ENCODE measurements at places on chromosomes 6 and 20. TPM values are rescaled to one million over a fixed set of nuclear protein-coding genes. Genes with fewer than 3 reads are reported as not detected.
A peak's percentile ranks its signal among the peaks of the same experiment; 100 is the strongest.

Gene SLC22A16
- total RNA-seq, result 1.1 TPM

- no peak for DNase-seq
Observed at GRCh38 chr20:62884556-62884955, 22.9 kb upstream of the TCFL5 start.

DNA sequence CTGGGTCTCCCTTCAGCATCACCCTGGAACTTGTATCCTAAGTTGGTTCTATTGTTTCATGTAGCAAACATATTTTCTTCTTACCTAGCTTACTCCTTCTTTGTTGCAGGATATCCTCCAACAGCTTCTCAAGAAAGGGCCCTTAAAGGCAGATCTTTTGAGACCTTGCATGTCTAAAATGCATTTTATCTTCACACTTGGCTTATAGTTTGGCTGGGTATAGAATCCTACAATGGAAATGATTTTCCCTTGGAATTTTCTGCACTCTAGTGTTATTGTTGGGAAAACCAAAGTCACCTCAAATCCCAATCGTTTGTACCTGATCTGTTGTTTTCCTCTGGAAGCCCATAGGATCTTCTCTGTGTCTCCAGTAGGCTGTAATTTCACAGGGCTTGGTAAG lies 12.1 kb upstream of the TGM6 start:
- no peak for DNase-seq

DNA sequence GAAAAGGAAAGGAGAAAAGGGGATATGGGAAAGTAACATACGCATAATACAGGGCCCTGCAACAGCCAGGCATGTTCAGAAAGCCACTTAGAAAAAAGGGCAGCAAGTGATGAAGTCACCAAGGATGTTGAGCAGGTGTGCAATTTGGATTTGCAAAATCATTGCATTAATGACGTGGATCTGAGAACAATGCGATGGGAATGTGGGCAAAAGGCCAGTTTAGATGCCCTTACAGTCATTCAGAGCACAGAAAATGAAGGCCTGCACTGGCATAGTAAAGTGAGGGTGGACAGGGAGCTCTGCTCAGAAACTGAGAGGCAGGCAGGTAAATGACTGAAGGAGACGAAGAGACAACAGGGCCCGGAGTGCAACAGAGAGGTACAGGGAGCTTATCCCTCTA lies 123.7 kb upstream of the NHSL1 start:
- DNase-seq, result no peak

Gene ARMC2
- 2.5 TPM for total RNA-seq

- DNase-seq, result no peak
Observed at GRCh38 chr20:36441416-36441815, 99.9 kb upstream of the MYL9 start.

Gene UBE3D
- total RNA-seq, result 3.8 TPM

- no peak for DNase-seq
Observed at GRCh38 chr6:44452725-44453124, 65.2 kb downstream of the CDC5L start.

Gene WFDC9
- total RNA-seq, result not detected

Gene ILRUN
- total RNA-seq, result 48.5 TPM

Gene SAMD5
- total RNA-seq, result 13.8 TPM

Gene MATN4
- 0.47 TPM for total RNA-seq

Gene CCDC170
- total RNA-seq, result 0.77 TPM

Gene EDN1
- 16.2 TPM for total RNA-seq

GRCh38 chr6:135675862-135676261 lies 175.6 kb upstream of the PDE7B start:
- DNase-seq, result no peak

- no peak for DNase-seq
Observed at GRCh38 chr20:41167481-41168253, 30.3 kb downstream of the PLCG1 start.

Gene GPR63
- total RNA-seq, result 0.96 TPM

DNA sequence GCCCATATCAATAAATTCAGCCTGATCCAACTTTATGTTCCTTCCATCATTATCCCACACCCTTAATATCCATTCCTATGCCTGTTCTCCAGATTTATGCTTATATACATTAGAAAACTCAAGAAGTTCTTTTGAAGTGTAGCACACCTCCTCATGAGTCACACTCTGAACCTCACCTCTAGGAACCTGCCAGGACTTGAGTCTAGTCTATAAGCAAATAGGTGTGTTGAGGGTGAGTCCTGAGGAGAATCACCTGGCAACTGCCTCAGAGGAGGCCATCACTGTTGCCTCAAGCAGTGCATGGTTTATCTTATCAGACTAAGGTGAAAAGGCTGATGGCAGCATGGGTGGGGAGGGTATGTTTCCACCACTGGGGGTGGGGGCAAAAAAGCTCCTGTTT lies 496.7 kb downstream of the C6orf118 start:
- no peak for DNase-seq

Gene CNKSR3
- 13.1 TPM for total RNA-seq

DNA sequence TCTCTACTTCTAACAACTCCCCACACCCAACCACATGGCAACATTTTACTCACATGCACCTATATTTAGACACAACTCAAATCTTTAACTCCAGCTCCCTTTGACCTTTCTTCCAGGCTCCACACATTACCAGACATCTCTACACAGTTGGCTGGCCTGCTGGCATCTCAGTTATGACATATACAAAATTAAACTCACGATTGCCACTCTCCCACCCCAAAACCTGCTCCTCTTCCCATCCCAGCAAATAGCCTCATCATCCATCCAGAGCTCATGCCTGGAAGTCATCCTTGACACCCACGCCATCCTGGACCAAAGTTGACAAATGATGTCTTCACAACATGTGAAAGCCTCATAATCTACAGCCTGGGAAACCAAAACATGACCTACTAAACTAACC lies 176.6 kb downstream of the PKHD1 start:
- no peak for DNase-seq

Gene BPIFA1
- total RNA-seq, result not detected

- no peak for DNase-seq
Observed at GRCh38 chr20:3082306-3082951, 2.1 kb downstream of the AVP start.

DNA sequence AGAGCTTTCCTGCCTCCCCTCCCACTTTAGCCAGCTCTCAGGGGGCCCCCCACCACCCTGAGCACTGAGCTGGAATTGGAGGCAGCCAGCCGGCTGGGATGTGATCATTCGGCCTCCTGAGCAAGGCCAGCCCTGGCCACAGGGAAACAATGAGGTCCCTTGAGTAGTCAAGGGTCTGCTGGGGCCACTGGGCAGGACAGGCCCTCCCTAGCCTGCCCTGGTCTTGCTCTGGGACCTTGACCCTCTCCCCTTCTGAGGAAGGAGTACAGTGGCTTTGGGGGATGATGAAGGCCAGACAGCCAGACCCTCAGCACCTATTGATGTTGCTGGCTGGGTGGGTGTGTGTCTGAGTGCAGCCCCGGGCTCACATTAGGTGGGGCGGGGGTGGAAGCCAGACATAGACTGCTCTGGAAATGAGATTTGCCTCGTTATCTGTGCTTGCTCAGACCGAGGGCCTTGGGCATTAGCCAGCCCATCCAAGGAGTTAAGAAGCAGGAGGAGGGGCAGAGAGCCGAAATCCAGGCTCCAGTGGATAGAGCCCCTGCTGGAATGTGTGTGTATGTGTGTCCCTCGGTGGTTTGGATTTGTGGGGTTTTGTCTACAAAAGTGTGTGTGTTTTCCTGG lies 21.3 kb downstream of the CD40 start:
- no peak for DNase-seq

Gene NKX2-2
- 1.6 TPM for total RNA-seq

Gene CRYBG1
- total RNA-seq, result 102 TPM

DNA sequence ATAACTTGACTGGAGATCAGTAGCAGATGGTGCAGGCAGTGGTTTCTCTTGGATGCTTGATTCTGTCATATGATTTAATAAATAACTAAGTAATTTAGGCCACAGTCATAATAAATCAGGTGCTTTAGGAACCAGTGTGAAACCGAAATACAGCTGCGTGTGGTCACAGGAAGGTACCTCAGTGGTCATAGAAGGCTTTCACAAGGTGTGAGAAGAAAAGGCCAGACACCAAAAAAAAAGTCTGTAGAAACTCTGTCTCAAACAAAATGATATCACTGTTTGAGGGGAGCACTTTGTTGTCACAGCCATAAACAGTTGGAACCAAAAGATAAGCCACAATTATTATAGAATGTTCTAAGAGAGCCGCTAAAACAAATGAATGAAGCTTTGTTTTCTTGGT lies 56.5 kb downstream of the ARMC2 start:
- DNase-seq, result no peak

- no peak for DNase-seq
Observed at GRCh38 chr20:35133735-35134134, 13.4 kb downstream of the EDEM2 start.

GRCh38 chr6:137707590-137708360 lies 159.3 kb upstream of the TNFAIP3 start:
- peak; percentile 81 for DNase-seq

DNA sequence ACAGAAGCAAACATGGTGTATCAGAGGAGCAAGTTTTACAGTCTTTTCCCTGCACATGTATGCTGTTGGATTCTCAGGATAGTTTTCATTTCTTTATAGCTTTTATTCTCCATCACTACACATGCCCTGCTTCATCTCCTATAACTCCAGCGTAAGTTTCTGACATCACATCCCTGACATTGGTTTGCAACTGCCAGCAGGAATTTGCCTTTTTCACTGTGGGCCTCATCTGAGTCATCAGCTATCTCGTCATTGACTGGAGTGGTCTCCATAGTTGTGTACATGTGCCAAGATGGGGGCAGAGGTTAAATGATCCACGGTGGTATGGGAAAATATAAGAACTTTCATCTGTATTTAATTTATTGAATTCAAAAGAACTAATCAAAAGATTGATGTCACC lies 96.7 kb downstream of the SLX4IP start:
- no peak for DNase-seq

Gene RAB32
- total RNA-seq, result 54.6 TPM

GRCh38 chr20:42261766-42262270 lies 643.6 kb upstream of the CHD6 start:
- DNase-seq, result no peak

Gene TMEM151B
- total RNA-seq, result 0.19 TPM

Gene TBC1D7
- total RNA-seq, result 21.4 TPM

DNA sequence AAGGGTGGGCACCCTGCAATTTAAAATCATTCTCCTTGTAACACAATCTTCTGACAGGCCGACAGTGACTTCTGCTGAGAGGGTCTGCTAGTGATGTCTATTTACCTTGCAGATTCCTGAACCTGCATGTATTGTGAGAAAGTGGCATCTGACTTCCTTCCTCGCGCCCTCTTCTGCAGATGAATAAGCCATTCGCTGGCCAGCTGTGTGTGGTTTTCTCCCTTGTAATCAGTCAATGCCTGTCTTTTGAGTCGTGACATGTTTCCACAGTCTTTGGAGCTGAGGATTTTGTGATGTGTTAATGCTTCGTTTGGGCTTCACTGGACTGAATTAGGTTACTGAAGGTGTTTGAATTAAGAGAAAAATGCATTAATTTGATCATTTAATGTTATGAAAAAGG lies 125.3 kb downstream of the GRM1 start:
- DNase-seq, result no peak

Gene CNBD2
- total RNA-seq, result 4.7 TPM

- no peak for DNase-seq
Observed at GRCh38 chr6:103687430-103687829, 1172.3 kb downstream of the HACE1 start.

Gene ZSWIM3
- 4.6 TPM for total RNA-seq

GRCh38 chr6:36912030-36912454 lies 26.3 kb downstream of the C6orf89 start:
- DNase-seq, result no peak

GRCh38 chr6:161618831-161619454 lies 345.1 kb upstream of the AGPAT4 start:
- DNase-seq, result no peak

GRCh38 chr20:60857708-60858107 lies 394.4 kb upstream of the CDH4 start:
- no peak for DNase-seq

DNA sequence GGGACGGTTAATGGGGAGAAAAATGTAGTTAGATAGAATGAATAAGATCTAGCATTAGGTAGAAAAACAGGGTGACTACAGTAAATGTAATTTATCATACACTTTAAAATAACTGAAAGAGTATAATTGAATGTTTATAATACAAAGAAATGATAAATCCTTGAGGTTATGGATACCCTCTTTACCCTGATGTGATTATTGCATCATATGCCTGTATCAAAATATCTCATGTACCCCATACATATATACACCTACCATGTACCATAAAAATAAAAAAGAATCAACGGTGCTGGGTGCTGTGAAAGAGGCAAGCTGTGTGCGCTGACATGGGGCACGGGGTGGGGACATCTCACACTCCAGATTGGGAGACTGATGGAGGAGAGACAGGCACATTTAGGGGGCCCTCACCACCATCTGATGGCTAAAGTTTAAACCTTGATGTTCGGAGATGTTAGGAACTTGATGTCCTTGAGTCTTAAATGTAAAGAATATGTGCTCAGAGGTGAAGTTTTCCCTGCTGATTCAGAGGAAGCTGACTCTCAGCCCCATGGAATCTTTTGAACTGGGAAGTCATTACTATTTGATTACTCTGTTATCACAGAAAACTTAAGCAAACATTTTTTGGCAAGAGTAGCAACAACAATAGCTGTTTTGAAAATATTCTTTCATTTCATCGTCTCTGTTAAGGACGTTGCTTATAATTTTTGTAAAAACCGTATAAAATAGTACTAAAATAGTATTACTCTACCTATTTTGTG lies 26.4 kb upstream of the RFPL4B start:
- no peak for DNase-seq

Gene PPP1R3G
- total RNA-seq, result 5.5 TPM

Gene TRIM27
- 47.7 TPM for total RNA-seq

DNA sequence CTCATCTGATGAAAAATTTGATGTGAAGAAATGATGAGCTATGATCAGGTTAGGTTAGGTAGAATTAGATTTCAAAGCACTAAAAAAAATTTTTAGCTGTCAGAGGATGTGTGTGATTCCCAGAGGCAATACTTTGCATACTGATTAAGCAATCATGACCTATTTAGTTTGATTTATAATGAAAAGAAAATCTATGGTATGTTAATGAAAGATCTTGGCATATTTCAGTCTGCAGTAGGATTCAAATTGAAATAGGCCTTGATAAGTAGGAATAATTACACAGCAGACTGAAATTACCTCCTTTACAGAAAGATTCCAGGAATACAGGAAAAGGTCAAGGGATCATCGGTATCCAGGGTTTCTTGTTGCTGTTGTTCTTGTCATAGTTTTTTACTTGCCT lies 69.3 kb downstream of the HDDC2 start:
- DNase-seq, result no peak

DNA sequence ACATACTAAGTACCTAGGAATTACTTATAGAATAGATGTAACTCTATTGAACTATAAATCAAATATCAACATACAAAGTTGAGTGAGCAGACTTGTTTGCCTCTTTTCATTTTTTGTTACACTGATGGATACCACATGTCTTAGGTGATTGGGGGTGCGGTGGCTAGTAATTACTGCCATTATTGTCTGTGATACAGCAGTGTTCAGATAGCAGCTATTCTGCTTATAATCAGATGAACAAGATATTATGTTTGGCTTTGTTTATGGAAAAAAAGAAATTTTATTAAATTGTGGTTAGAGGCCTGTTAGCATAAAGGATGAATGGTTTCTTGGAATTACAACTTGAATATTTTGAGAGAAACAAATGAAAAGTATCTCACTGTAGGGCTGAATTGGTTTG lies 55.9 kb downstream of the KCNQ5 start:
- DNase-seq, result no peak

Gene ZNF292
- 56.4 TPM for total RNA-seq
